ENCODE measurements at places on chromosomes 13 and 19.

- H3K27ac ChIP-seq: peak overlapping the region; percentile 33
- H3K27me3 ChIP-seq: no peaks in the 10 kb centered on the region
- H3K4me1 ChIP-seq: peaks cover 3% of the 10 kb centered on the region
Observed at GRCh38 chr19:38287604-38288003, 16.4 kb upstream of the C19orf33 start.

DNA sequence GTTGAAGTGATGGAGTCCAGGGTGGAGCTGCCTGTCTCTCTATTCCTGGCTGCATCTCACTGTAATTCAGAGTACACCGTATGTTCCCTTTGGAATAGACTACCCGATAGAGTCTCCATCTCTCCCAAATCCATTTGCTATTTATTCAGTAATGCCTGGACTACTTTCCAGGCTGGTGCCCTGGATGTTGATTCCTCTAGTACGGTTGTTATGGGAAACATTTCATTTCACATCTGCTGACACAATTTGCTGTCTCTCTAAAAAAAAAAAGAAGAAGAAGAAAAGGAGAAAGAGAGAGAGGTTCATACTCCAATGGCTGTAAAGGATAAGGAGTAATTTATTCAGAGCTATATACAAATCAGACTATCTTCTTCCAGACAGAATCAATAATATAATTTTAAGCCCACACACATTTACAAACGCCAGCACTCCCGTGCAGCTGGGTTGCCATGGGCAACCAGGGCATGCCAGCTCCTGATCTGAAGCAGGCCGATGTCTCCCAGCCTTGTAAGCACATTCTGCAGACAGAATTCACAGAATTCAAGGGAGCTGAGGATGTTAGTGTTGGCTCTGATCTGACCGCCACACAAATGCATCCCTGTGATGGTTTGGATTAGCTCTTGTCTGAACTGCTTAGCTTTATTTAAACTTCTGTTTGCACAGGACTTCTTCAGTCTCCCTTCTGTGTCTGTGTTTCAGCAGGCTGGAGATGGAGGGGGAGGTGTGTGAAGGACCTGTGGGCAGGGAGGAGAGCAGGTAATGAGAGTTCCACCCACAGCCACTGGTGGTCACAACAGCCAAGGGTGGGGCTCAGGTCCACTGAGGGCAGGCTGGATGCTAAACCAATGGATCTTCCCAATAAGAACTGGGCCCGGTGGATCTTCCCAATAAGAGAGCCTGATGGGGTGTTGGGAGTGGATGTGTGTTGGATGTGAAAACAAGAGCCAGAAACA is 66.0 kb downstream of the TEX26 start:
- H3K4me1 ChIP-seq: no peaks in the 10 kb centered on the region
- H3K27me3 ChIP-seq: peaks cover 21% of the 10 kb centered on the region
- H3K4me3 ChIP-seq: no peak overlapping the region
- DNase-seq: no peak

GRCh38 chr19:49155820-49156346 is 687 bp upstream of the HRC start:
- H3K4me1 ChIP-seq: peaks cover 16% of the 10 kb centered on the region
- H3K27me3 ChIP-seq: peaks cover 56% of the 10 kb centered on the region
- DNase-seq: no peak
- H3K4me3 ChIP-seq: peak overlapping the region; percentile 37

- H3K27me3 ChIP-seq: no peaks in the 10 kb centered on the region
- peaks cover 6% of the 10 kb centered on the region for H3K4me1 ChIP-seq
Observed at GRCh38 chr13:24632382-24633121, 47.7 kb upstream of the ATP12A start.

DNA sequence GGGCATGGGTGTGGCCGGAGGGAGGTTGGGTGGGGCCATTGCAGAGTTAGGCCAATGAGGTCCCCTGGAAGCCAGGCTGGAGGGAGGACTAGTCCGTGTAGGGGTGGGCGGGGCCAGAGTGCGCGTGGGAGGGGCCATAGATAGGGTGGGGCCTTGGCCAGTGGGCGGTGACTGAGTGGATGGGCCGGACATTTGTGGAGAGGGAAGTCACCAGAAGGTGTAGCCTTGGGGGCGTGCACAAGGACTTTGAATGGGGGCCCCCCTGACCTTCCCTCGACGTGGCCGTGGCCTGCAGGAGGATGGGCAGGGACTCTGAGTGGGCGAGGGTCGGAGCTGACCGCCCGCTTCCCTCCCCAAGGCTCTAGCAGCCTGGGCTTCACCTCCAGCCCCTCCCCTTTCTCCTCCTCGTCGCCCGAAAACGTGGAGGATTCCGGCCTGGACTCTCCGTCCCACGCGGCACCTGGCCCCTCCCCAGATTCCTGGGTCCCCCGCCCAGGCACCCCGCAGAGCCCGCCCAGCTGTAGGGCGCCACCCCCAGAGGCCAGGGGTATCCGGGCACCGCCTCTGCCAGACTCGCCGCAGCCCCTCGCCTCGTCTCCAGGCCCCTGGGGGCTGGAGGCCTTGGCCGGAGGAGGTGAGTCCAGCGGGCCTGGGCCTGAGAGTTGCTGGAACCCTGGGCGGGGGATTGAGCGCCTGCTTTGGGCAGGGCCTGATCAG is 16.5 kb upstream of the B3GNT3 start:
- no peaks in the 10 kb centered on the region for H3K36me3 ChIP-seq
- peak overlapping the region; percentile 26 for H3K4me3 ChIP-seq
- peaks cover 3% of the 10 kb centered on the region for H3K4me1 ChIP-seq
- no peak overlapping the region for H3K27ac ChIP-seq
- DNase-seq: no peak

GRCh38 chr13:110907951-110908898 is 6.6 kb downstream of the ANKRD10 start:
- peaks cover 20% of the 10 kb centered on the region for H3K36me3 ChIP-seq
- H3K27ac ChIP-seq: peak overlapping the region; percentile 89
- H3K27me3 ChIP-seq: no peaks in the 10 kb centered on the region
- peak overlapping the region; percentile 22 for H3K4me3 ChIP-seq
- peaks cover 56% of the 10 kb centered on the region for H3K4me1 ChIP-seq
